Stimulated activated CD8-positive, alpha-beta memory T cell treated with anti-CD3 and anti-CD28 coated beads, Interleukin-7, amount 100 ng/mL, for 1 hour (primary cell): ENCODE measurements at places on chromosomes 16 and 17.

DNA sequence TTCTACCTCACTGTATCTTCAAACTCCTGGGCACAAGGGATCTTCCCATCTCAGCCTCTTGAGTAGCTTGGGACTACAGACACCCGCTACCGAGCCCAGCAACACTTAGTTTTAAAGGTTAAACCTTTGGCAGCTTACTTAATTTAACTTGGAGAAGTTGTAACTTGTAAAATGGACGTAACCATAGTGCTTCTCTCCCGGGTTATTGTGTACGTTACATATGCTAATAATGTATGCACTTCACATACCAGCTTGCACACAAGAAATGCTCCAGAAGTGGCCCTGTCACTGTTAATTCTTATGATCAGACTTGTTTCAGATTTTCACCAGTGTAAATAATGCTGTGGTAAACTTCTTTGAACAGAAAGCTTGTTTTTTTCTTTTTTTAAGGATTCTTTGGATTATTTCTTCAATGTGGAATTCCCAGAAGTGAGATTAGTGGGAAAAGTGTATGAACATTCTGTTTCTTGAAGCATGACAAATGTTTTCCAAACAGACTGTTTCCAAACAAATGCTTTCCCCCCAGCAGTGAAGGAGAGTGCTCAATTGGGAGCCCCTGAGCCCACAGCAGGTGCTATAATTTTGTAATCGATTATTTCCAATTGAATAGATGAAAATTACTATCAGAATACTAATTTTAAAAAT is 61.5 kb downstream of the EPN2 start:
- DNase-seq: no peak

DNA sequence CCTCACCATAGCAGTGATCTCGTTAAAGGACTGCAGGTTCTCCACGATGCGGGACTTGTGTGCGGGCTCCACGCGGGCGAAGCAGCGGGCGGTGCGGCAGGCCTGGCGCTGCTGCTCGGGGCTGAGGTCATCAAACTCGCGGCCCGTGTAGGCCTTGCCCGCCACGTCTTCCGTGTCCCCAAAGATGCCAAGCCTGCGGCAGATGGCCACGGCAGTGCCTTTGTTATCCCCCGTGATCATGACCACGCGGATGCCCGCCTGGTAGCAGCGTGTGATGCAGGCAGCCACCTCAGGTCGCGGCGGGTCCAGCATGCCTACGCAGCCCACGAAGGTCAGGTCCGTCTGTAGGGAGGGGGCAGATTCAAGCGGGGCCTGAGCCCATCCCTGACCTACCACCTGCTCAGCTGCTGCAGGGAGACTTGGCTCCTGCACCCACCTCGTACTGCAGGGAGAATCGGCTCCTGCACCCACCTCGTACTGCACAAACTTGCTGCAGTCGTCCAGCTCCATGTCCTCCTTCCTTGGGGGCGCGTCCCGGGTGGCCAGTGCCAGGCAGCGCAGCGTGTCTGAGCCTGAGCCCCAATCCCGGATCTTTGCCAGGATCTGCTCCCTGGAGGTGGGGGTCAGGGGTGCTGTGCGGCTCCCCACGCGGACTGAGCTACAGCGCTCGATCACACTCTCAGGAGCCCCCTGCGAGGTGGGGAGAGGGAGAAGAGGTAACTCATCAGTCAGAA is 23.1 kb downstream of the ATP2A3 start:
- DNase-seq: no peak

GRCh38 chr16:50403491-50403890 is 34.7 kb upstream of the BRD7 start:
- DNase-seq: no peak

GRCh38 chr16:34050787-34051320 is 591.4 kb downstream of the TP53TG3F start:
- no peak for DNase-seq

DNA sequence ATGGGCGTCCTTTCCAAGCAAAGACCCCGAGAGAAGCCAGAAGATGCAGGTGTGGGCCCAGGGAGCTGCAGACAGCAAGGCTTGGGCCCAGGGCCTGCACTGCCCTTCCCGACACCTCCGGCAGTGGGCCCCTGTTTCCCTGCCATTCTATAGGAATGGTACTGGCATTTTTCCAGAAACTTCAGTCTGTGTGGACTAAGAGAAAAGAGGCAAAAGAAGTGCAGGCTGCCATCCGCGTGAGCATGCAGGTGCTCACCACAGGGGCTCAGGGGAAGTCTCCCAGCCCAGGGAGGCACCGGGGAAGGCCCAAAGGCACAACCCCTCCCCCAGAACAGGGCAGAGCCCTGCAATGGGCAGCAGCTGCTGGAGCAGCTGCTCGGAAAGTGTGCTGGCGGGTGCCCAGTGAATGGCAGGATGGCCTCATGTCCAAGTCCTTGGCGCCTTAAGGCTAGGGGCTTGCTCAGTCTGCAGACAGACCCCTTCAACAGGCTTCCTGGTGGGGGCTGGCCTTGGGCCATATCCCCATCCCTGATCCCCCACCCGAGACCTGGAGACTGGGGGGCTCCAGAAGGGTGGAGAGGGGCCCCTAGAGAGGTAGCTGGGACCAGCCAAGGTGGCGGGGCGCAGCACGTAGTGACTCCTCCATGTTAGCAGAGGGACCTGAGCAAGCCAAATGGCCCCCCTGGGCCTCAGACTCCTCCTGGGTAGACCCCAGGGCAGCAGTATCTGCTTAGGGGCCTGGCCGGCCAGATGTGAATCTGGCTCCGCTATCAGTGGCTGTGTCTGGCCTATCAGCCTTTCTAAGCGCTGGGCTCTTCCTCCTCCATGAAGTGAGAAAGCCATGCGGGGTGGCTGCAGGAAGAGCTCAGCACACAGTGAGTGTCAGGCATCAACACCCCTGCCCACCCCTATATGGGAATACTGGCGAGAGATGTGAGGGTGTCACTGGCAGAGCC is 6.7 kb upstream of the TPPP3 start:
- no peak for DNase-seq

DNA sequence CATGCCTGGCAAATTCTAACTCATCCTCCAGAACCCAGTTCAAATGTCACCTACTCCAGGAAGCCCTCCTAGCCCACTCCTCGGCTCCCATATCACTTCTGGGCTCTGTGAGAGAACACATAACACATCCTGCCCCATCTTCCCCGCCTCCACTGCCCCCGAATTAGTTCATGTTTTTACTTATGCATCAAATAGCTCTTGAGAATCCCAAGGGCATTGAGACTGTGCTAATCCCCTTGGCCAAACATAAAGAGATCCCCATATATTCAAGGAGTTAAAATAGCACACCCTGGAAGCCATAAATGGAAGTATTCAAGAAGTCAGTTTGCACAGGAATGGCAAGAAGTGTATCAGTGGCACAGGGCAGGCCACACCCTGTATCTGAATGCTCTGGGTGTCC is 2.0 kb upstream of the CREBBP start:
- no peak for DNase-seq

- peak; percentile 68 for DNase-seq
These were observed at the start of gene FN3KRP for GRCh38 chr17:82716203-82717010. Gene FN3KRP (plus strand): TSS chr17:82716706. CDS start chr17:82716756, 50 bp downstream.

GRCh38 chr16:84404936-84405639 is 36.8 kb downstream of the ATP2C2 start:
- no peak for DNase-seq

DNA sequence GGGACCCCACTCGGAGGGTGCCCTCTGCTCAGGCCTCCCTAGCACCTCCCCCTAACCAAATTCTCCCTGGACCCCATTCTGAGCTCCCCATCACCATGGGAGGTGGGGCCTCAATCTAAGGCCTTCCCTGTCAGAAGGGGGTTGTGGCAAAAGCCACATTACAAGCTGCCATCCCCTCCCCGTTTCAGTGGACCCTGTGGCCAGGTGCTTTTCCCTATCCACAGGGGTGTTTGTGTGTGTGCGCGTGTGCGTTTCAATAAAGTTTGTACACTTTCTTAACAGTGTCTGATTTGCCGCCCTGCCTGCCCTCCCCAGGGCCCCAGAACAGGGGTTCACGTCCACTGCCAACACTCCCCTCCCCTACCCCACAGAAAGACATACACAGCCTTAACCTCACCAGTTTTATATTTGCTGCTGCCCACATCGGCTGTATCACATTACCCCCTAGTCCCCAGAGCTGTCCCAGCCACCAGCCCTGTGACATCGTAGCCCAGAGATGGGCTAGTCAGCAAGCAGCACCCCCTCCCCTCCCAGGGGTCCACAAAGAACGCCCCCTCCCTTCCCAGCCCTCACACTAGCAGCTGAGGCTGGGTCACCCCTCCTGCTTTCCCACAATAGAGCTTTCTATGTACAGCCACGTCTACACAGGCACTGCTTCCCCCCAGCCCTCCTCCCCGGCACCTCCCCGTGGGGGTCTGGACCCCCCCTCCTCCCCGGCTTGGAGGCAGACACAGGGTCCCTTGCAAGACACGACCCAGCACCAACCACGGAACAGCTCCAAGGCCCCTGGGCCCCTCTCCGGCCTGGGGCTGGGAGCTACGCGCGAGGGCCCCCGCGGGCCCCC is 7.9 kb downstream of the GRN start:
- DNase-seq: no peak

DNA sequence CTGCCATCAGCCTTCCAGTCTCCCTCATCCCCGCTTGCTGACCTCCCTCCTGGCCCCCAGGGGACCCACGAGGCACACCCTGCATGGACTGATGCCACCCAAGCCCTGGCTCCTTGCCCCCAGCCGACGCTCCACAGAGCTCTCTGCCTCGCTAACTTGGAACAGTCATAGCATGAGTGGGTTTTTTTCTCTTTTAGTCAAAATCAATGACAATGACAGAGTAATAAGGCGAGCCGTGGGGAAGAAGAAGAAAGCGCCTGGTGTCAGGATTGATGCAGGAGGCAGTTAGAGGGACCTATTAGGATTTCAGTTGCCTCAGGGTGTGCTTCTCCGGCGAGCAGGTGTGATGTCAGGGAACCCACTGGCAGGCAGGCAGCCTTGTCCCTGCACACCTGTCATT is 176.3 kb upstream of the TNRC6C start:
- no peak for DNase-seq

DNA sequence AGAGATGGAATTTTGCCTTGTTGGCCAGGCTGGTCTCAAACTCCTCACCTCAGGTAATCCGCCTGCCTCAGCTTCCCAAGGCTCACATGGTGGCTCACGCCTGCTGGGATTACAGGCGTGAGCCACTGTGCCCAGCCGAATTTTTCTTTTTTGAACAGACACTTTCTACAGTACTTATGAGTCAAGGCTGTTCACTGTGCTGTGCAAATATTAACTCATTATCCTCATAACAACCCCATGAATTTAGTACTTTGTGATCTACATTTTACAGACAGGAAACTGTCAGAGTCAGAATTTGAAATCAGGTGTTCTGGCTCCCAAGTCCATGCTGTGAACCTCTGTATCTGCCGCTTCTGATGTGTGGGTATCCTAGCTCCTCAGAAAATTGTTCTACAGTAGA is 25.7 kb upstream of the RASL10B start:
- DNase-seq: no peak

- no peak for DNase-seq
These were observed 23.0 kb upstream of the SMG8 start for GRCh38 chr17:59186850-59187249.

DNA sequence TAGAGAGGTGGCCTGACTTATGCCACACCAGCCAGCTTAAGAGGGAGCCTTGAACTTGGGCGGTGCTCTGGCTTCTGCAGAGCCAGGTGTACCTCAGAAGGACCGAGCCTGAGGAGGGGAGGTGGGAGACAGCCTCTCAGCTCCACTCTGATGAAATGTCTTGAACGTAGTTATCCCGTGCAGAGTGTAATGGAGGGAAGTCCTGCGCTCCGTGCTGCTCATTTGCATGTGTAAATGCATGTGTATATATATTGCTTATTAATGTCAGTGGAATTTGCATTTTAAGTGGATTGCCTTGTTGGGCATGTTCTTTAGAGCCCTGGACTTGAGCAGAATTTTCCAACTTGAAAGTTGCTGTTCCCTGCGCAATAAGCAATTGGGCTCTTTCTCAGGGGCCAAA is 264.9 kb upstream of the SDK2 start:
- DNase-seq: no peak

DNA sequence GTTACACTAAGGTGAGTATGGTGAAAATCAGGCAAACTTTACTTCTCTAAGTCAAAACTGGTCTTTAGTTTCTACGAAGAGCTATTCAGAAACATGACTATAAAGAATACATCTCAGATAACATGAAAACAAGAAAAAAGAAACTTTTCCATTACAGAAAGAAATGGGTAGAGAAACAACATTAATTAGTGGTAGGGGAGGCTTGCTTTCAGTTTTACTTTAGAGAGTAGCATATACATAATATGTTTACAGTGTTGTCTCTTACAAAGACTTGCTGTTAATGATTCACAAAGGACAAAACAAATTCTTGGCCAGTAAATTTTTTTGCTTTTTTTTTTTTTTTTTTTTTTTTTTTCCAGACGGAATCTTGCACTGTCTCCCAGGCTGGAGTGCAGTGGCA is 34.2 kb downstream of the CRLF3 start:
- no peak for DNase-seq

DNA sequence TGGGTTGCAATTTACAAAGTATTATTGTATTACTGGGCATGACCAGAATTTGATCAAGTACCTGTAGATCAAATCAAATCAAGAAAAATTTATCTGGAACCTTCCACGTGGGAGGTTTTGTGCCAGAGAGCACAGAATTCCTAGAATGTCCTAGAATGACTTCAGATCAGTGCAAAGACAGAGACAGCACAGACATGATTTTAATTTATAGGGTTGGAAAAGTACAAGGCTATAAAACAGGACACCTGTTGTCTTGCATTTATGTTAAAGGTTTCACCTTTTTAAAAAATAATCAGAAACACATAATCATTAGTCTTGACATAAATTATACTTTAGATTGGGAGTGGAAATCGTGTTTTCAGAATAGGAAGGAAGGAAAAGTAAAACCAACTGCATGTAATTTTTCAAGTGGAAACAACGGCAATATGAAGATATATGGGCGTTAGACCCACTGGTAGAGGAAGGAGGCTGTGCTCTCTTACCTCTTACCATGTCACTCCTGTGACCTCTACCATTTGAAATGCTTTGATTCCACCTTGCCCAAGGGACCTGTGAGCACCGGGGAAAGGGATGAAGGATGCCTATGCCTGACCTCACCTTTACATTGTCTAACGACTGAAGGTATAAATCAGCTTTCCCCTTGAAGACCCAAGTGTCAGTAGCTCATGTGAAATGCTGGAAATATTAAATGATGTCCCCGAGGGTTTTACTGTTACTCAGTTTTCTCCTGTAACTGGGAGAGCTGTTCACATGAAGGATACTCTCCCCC is 100.4 kb downstream of the SNX11 start:
- no peak for DNase-seq

GRCh38 chr17:17855976-17856375 is 19.2 kb upstream of the SREBF1 start:
- no peak for DNase-seq

- no peak for DNase-seq
These were observed 4.4 kb upstream of the SLC47A2 start for GRCh38 chr17:19720631-19721426.

- no peak for DNase-seq
These were observed 3.2 kb downstream of the UBALD1 start for GRCh38 chr16:4611337-4612021.
